ENCODE measurements at places on chromosomes 7 and 10.

DNA sequence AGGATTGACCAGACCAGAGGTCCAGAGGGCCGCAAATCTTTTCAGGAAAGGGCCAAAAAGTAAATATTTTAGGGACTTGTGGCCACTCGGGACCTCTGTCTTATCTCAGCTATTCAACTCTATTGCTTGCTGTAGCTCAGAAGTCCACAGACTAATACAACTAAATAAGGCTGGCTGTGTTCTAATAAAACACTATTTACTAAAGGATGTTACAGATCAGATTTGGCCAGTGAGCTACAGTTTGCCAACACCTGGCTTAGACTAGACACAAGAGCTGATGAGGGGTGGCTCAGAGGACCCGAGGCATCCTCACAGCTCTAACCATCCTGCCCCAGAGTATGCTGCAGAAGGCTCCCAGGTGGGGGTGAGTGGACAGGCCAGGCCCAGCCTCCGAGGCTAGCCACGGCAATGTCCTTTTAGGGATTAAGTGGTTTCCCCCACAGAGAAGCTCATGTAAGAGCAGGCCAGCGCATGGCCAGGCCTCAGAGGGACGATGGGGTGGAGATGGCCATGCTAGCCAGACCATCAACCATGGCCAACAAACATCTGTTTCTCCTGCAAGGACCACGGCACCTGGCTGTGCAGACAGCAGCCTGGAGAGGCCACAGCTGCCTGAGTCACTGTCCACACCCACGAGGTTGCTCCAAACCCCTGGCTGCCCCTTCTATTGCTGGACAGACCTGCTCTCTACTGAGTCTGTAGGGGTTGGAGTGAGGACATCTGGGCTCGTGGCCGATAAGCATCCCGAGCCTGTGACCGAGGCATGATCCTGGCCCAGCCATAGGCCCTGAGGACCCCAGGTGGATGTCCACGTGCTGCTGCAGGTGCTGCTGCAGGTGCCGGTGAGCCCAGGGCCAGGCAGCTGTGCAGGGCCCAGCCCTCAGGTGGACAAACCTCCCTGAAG lies 76.5 kb downstream of the AFAP1L2 start:
- no peak for DNase-seq

DNA sequence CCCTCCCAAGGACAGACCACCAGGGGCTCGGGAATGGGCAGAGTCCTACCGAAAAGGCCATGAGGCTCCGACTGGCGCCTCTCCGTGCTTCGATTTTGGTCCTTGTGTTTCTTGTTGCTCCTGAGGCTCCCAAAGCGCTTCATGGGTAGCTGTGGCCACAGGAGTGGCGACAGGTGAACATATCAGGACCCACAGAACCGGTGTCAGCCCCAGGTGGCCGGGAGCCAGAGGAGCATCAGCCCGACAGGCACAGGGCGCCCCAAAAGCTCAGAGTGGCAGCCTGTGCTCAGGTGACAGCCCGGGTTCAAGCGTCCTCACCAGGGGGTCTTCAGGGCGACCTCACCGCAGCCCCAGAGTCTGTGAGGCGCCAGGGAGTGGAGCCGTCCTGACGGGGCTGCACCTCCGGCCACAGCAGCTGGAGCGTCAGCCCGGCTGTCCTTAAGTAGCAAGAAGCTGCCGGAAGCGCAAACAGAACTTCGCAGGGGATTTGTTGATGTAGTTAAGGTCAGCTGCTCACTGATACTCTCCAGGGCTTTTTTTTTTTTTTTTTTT lies 141.0 kb downstream of the PRKAG2 start:
- DNase-seq, result no peak

GRCh38 chr7:35768346-35768745 lies 32.5 kb upstream of the SEPTIN7 start:
- no peak for DNase-seq

GRCh38 chr10:23310404-23310803 lies 34.2 kb downstream of the C10orf67 start:
- DNase-seq, result no peak

DNA sequence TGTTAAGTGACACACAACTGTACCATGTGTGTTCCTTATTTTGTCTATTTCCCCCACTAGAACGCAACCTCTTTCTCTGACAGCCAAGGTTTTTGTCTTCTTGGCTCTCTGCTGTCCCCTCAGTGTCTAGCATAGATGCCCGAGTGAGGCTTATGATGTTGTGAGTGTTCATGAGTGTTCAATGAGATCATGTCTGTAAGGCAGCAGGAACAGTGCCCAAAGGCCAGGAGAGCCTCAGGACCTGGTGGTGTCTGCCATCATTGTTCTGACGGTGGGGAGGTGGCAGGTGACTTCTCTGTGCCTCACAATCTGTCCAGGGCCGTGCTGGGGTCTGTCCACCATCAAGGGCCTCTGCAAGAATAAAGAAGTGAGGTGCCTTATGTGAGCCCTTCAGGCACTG lies 66.5 kb downstream of the JCAD start:
- no peak for DNase-seq
